Common myeloid progenitor, CD34-positive (primary cell): ENCODE measurements at places on chromosomes 6 and 20.

- no peak for DNase-seq
These were observed 754.7 kb upstream of the NRSN1 start for GRCh38 chr6:23371132-23371915.

DNA sequence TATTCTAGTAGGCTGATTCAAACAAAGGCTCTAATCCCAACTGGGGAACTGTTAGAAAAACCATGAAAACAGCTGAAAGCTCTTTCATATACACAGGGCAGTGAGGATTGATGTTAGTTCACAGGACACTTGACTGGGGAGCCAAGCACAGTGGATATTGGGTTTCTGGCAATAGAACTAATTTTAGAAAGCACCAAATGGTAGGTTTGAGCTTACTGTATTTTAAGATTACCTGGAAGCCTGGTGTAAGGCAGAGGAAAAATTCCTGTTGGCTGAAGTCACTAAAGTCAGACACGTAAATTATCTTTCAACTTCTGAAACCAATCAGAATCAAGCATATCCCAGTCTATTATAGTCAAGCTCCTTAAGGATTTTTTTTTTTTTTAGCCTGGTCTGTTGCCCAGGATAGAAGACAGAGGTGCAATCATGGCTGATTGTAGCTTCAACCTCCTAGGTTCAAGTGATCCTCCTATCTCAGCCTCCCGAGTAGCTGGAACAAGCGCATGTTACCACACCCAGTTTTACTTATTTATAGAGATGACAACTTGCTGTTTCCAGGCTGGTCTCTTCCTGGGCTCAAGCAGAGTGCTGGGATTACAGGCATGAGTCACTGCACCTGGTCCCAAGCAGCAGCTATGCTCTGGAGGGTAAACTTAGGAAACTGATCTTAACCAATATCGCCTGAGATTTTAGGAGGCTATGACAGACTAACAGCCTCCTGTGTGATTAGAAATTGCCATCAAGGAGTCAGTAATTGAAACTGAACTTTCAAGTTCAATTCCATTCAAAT, 32.5 kb upstream of the SYNCRIP start:
- no peak for DNase-seq

- no peak for DNase-seq
These were observed 48.1 kb upstream of the MYL9 start for GRCh38 chr20:36493051-36493800.

GRCh38 chr20:63335711-63336110, 25.4 kb downstream of the CHRNA4 start:
- no peak for DNase-seq

GRCh38 chr20:13665709-13666395, 27.1 kb upstream of the TASP1 start:
- no peak for DNase-seq

GRCh38 chr20:14595051-14595450, 257.6 kb upstream of the FLRT3 start:
- DNase-seq, result no peak

DNA sequence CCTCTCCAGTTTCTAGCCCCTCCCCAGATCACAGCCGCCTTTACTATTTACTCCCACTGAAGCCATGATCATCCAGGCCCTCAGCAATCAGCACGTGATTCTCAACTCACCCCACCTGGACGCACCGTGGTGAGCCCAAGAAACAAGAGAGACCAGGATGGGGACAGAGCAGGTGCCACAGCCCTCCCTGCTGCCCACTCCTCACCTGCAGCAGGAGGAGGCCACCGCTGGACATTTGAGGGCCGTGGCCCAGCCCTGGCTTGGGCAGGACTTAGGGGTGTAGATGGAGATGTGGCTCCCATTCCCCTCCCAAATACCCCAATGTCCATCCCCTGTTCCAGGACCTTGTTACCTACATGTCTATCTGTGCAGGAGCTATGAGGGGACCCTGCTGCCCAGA, 20.3 kb downstream of the HLA-F start:
- DNase-seq, result no peak

DNA sequence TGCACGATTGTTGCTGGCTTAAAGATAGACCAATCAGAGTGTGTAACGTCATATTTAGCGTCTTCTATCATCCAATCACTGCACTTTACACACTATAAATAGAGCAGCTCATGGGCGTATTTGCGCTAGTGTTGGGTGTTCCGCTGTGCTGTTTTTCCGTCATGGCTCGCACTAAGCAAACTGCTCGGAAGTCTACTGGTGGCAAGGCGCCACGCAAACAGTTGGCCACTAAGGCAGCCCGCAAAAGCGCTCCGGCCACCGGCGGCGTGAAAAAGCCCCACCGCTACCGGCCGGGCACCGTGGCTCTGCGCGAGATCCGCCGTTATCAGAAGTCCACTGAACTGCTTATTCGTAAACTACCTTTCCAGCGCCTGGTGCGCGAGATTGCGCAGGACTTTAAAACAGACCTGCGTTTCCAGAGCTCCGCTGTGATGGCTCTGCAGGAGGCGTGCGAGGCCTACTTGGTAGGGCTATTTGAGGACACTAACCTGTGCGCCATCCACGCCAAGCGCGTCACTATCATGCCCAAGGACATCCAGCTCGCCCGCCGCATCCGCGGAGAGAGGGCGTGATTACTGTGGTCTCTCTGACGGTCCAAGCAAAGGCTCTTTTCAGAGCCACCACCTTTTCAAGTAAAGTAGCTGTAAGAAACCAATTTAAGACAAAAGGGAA, 57.9 kb downstream of the TRIM38 start:
- peak; percentile 97 for DNase-seq

DNA sequence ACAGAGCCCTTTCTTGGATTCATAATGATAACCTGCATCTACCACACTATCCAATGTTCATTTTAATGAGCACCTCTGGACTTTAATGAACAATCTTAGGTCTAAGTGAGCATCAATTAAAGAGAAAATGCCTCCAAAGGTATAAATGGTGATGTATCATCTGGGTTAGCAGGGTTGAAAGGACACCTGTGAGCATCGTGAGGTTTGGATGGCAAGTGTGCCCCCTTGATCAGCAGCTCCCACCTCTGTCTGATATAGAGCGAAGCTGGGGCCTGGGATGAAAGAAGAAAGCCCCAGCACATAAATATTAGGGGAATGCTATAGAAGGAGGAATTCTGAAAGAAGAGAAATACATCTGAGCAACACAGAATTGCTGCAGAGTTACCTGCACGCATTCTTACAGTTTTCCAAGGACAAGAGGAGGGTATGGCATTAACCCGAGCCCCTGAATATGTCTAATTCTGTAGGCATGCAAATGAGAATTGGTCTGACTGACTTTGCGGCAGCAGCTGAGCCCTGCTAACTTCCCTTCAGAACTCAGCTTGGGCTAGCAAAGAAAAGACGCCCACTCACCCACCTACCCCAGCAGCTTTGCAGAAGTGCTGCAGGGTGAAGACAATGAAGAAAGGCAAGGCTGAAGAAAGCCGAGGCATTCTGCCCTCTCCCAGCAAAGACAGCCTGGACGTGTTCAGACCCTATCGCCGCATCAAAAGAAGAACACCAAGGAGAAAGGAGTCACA, 136.2 kb downstream of the GMPR start:
- DNase-seq, result peak; percentile 63

DNA sequence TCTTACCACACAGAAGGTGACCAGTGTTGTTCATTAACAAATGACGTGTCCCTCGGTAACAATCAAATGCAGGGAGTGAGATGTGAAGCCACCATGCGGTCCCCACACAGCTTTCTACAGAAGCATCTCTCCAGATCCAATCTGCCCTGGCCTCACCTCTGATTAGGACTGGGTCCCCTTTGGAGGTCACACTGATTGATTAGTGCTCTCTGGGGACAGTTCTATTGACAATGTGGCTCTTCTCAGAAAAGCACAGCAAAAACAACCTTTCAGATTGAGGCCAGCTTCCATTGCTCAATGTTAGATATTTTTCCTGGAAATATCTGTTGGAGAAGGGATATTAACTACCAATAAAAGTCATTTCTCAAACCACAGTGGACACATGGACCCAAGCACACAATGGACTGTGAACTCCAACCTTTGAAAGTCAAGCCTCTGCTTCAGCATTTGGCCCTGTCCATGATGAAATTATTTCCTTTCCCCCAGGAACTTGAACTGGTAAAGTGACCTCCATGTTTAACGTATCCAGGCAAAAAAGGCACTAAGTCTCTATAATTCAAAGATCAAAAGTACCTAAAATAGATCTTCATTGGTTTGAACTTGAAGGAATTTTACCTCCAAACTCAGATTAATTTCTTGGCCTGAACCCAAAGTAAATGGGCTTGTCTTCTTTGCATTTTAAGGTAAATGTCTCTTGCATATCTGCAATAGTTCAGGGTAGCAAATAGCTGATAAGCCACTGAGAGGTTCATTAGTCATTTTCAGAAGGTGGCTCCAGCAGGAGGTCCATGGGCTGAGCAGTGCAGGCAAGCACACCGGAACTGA, 118.5 kb downstream of the FOXA2 start:
- DNase-seq, result no peak

DNA sequence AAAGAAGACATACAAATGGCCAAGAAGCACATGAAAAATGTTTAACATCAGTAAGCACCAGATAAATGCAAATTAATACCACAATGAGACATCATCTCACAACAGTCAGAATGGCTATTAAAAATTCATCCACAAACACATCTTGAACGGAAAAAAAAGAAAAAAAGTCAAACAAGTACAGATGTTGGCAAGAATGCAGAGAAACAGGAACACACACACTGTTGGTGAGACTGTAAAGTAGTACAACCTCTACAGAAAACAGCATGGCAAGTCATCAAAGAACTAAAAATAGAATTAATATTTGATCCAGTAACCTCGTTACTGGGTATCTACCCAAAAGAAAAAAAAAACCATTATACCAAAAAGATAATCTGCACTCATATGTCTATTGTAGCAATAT, 6.5 kb downstream of the STX7 start:
- DNase-seq, result no peak

DNA sequence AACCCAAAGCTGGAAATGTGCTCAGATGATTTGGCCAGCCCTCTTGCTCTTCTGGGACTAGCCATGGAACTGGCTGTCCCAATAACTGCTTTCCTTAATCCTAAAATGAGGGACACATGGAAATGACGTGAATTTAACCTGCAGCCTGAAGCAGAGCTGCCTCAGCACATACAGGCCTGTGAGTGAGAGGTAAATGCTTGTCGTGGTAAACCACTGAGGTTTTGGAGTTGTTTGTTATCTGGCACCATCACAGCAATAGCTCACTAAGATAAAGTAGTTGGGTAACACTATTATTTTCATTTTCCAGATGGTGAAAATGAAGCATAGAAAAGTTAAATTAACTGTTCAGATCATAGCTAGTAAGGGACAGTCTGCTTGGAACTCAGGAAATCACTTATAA, 333.4 kb upstream of the CHD6 start:
- no peak for DNase-seq

- DNase-seq, result no peak
These were observed 13.0 kb downstream of the GMDS start for GRCh38 chr6:2232445-2232844.

DNA sequence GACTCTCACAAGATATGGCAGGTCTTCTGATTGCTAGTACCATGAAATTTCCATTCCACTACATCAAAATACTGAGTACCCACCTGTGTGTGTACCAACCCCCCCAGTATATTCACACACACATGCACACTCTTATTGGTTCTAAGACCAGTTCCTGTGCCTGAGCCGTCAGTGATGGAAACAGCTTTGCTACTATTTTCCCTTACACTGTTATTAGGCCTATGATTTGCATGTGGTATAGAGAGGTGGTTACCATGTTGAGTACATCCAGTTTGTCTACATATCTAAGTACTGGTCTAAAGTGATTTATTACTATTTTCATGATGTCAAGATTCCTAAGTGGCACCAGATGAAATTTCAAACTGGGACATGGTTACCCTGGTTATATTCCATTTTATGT, 459.9 kb downstream of the BCKDHB start:
- no peak for DNase-seq

DNA sequence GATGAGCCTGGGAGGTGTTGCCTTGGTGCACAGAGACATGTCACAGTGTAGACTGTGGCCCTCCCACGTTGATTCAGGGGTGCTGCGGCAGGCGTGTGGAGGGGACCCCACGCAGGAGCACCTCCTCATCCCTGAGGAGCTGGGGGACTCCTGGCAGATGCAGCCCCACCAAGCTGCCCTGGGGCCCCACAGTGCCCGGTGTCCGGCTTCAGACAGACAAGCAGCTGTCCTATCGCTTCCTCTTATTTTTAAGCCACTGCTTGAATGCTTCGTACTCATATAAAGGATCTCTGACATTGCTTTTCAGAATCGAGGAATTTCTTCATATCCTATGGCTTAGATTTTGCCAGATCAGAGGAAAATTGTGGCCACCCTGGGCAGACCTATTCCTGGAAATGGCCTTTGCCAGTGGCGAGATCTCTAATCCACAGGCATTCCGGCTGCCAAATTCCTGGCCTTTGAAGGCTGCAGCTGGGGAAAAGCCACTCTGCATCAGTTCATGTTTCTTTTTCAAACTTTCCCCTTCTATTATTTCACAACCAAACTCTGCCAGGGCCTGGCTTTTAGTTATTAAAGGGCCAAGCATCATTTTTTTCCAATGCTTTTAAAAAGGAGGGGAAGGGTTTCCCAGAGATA, 337.0 kb downstream of the THBS2 start:
- DNase-seq, result no peak

DNA sequence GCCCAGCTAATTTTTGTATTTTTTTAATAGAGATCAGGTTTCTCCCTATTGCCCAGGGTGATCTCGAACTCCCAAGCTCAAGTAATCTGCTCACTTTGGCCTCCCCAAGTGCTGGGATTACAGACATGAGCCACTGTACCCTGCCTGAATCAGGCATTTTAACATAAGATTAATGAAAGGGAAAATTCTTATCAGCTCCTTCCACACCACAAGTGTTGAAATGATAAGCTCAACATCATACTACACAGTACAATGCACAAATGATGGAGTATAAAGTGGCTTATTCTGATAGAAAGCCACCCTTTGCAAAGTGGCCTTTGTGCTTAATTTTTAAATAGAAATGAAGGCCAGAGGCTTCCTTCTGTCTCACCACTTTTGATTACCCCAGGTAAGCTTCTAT, 71.3 kb upstream of the MCHR2 start:
- no peak for DNase-seq

DNA sequence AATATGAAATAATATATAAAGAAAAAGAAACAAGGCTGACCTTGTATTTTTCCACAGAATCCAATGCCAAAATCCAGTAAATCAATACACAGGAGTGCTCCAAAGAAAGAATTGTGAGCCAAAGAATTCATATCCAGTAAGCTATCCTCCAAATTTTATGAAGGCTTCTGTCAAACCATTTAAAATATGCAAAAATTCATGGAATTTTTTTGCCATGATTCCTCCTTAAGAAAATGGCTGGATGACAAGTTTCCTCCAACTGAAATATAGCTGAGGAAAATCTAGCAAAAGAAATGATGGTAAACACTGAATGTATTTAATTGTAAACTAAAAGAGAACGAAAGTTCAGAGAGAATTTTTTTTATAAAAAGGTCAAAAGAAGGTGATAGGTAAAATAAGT, 290.3 kb downstream of the UBE3D start:
- DNase-seq, result no peak

GRCh38 chr6:152462716-152463115, 174.4 kb downstream of the SYNE1 start:
- peak; percentile 25 for DNase-seq

DNA sequence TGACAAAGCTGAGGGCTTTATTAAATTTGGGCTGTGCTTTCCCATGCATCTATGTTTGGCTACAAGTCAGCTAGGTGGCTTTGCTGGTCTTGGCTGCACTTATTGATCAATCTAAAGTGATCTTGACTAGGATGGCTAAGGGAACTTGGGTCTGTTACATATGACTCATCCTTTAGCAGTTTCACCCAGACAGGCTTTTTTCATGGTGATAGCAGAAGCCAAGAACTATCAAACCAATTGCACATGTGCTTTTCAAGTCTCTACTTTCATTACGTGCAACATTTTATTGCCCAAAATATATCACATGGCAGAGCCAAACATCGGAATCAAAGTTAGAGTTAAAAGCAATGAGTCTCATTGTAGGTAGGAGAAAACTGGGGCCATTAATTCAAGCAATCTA, 626.3 kb downstream of the TENT5A start:
- DNase-seq, result no peak
